LoVo (cell line): ENCODE measurements at places on chromosomes 7 and 10.

DNA sequence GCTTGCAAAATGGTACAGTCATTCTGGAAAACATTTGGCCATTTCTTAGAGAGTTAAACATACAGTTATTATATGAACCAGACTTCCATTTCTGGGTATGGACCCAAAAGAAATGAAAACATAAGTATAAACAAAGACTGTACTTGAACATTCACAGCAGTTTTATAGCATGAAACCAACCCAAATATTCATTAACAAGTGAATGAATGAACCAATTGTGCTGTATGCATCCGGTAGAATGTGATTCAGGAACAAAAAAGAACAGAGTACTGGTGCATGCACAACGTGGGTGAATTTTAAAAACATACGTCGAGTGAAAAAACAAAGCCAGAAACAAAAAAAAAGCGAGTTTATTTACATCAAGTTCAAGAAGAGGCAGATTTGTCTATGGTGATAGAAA, 1085.8 kb upstream of the AUTS2 start:
- no peak for DNase-seq

- no peak for DNase-seq
These were observed 52.3 kb upstream of the SEMA3D start for GRCh38 chr7:85239109-85239508.

DNA sequence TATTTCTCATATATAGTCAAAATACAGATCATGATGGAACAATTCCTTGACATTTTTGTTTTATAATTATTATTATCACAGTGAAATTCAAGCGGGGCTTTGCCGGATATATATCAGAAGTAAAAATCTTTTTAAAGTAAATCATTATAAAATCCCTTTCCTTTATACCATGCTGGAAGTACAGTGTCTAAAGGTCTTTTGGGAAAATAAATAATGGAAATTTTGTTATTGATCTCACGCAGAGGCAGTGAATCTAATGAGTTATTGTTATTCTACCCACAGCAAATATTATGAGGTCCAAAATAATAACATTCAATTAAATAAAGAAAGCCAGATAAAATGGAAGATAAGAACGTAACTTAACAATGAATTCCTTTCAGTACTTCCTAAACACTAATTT, 33.8 kb downstream of the GFRA1 start:
- DNase-seq: no peak

GRCh38 chr10:15518250-15518649, 147.2 kb upstream of the FAM171A1 start:
- no peak for DNase-seq

GRCh38 chr7:151226560-151226874, 488 bp downstream of the ABCF2 start:
- no peak for DNase-seq

- peak; percentile 37 for DNase-seq
These were observed 12.8 kb upstream of the PROSER2 start for GRCh38 chr10:11810313-11810766.
